ENCODE measurements at places on chromosomes 6 and 20.

DNA sequence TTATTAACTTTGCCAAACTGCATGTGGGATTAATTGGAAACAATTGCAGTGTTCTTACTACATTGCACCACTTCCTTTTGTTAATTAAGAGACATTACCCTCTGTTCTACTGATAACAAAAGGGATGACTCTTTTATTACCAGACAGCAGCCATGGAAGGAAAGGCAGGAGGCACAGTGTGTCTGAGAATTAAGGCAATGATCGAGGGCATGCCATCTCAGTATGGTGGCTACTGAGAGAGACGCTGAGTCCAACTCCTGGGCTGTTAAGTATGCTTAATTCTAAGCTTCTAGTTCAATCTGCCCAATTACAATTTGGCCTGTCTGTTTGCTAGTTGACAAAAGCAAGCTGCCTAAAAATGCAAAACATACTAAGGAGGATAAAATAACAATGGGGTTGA, 227.4 kb downstream of the PHACTR1 start:
- no peak for DNase-seq

DNA sequence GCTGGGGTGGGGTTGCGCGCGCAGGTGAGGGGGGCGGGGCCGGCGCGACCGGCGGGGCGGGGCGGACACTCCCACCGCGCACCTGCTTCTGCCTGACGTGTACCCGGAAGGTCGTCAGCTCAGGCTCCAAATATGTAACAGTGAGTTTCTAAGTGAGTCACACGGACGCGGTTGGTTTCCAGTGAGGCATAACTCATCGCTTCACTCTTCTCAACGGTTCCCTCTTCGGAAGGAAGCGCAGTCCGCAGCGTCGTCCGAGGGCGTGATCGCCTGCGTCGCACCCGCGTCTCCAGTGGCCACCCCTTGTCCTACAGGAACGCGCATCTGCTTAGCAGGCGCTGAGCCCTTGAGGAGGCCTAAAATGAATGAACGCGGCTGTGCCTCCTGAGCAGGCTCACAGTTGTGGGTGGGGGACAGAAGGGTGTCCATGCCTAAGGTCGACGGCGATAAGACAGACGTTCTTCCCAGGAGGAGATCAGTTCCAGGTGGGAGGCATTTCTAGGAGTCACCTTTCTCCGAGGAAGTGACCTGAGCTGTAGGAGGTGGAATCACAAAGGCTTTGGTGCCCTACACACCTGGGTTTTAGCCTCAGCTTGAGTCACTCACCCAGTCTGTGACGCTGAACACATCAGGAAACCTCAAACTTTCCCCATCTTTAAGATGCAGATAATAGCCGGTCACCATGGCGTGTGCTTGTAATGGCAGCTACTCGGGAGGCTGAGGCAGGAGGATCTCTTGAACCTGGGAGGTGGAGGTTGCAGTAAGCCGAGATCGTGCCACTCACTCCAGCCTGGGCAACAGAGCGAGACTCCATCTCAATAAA, 50.9 kb upstream of the EZR start:
- DNase-seq = peak; percentile 96

DNA sequence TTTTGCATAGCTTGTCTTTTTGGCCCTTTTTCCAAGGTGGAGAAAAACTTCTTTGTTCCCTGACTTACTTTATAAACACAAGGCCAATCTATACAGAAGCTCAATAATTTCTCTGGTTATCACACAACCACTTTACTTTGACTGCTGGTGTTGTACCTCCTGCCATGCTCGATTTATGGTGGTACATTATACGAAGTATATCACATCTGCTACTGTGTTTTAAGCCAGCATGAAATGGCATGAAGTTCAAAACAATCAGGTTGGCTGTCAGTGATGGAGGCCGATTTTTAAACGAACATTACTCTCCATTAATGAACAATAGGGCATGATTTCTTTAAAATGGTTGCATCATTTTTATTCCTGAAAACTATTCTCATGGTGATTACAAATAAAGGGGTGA, 21.0 kb upstream of the ATXN1 start:
- no peak for DNase-seq

DNA sequence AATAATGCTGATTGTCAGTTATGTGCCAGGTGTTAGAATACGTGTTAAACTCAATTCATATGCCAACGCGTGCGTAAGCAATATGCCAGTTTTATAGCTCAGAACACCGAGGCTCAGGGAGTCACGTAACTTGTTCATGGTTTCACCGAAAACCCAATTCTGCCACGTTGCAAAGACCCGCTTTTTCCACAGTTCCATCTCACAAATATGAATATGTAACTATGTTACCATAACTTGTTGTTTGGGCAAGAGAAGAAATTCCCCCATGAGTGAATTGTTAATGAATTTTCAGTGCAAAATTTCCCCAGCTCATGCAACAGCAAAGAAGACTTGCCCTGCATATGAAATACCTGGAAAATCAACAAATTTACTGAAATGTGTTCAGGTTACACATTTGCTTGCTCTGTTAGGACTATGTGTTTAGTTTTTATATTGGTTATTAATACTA, 30.1 kb downstream of the SF3B5 start:
- no peak for DNase-seq

DNA sequence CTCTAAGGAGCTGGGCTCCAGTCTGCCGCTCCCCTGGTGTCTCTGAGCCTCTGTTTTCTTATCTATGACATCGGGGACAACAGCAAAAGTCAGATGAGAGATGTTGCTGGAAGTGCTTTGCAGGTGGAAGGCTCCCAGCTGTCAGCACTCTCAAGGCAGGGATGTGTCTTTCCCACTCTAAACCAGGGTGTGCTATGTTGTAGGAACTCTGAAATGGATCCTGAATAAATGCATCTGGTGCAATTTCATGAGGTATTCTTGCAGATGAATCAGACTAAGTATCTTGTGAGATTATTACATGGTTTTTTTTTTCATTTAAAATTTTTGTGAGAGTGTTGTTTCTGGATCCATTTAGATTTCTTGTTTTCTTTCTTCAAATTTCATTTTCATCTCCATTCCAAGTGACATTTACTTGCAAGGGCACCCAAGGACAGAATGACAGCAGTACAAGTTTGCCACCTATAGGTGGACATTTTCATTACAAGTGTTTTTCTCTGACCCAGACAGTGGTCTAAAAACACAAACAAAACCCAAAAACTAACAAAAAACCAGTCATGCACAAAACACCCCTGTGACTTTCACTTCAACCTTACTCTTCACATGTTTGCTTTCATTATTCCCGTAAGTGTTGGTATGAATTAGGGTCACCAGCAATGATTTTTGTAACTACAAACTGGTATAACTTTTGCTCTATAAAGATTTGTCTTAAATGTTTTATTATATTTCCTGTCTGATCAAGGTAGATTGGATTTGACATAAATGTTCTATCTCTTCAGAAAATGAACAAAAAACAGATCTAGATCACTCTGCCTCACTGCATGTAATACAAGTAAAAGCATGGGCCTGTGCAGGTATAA, 14.7 kb upstream of the SIM1 start:
- peak; percentile 65 for DNase-seq

GRCh38 chr6:36523936-36524499, 23.3 kb downstream of the STK38 start:
- DNase-seq = no peak

DNA sequence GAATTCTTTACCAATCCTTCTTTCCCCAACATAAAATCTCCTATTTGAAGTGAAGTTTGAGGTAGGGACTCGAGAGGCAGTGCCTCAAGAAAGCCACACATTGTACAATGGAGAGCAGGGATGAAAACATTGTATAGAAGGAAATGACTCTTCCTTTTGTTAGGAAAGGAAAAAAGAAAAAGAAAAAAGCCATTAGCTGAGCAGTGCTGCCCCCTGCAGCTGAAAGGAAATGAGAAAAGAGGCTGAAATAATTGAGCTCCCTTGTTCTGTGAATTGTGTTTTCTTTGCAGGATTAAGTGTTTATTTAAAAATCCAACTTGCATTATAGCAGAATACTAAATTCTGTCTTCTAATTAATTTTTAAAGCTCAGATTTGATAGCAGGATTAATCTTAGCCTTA, 162.9 kb upstream of the SASH1 start:
- DNase-seq = peak; percentile 53

DNA sequence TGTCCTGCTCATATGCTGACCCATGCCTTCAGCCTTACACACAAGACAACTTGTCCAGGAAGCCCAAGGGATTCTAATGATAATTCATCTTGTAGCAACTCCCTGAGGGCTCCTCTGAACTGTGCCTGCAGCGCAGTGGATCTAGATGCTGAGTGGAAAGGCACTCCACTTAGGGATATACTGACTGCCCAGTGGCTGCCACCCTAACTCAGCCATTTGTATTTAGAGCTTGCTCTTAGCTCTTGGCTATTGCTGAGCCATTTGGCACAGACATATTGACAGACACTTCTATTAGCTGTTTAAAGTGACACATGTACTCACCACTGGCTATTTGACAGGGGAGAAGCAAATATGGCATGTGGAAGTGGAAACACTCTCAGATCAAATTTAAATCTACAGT, 278.3 kb upstream of the SGK1 start:
- no peak for DNase-seq

GRCh38 chr20:6693178-6693807, 74.2 kb upstream of the BMP2 start:
- DNase-seq = no peak

- no peak for DNase-seq
These were observed 148.5 kb downstream of the KIF6 start for GRCh38 chr6:39576556-39577303.

DNA sequence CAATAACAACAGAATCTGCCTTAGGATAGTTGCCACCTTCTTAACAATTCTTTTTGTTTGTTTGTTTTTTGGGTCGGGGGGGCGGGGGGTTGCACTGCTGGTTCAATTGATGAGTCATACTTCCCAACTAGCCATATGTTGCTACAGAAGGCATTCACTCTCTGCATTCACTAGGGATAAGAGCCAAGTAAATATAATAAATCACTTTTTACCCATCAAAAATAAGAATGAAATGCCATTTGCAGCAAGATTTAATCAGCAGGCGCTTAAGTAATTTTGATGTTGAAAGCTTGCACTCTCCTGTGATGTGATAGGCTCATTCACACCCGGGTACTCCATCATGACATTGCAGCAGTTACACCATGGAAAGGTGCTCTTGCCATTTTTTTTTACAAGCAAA, 209.8 kb downstream of the HIVEP2 start:
- DNase-seq = peak; percentile 31

- no peak for DNase-seq
These were observed 151.7 kb upstream of the DST start for GRCh38 chr6:56794421-56794820.

- DNase-seq = no peak
These were observed 384.9 kb downstream of the MAFB start for GRCh38 chr20:40304119-40304613.

GRCh38 chr20:14829906-14830305, 492.5 kb upstream of the FLRT3 start:
- no peak for DNase-seq

DNA sequence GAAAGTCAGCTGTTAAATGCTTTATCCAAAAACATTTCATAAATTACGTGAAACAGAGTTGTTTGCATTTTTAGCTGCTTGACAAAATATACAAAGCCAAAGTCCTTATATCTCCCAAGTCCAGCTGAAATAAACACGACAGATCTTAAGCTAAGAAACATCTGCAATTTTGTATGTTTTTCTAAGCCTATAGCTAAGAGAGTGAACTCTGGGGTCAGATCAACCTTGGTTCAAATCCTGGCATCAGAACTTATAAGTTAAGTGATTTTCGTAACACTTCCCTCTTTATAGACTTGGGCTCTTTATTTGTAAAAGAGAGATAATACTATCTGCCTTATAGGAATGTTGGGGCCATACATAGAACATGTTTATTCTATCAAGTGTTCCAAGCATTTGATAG, 176.7 kb downstream of the PTPRK start:
- no peak for DNase-seq

DNA sequence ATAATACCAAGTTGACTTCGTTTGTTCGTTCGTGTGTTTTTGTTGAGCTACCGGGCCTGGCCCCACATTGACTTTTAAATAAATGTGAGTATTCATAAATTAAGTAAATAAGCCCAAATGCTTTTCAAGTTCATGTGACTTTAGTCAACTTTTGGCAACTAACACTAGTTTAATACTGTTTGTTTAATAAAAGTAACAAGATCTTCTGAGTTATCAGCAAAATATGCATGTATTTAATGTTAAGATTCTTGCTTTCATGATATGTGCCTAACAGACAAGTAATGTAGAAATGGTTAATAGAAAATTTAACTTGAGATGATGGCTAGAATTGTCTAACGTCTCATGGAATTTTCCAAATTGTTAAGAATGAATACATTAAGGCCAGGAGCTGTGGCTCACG, 38.7 kb upstream of the ECI2 start:
- DNase-seq = no peak

DNA sequence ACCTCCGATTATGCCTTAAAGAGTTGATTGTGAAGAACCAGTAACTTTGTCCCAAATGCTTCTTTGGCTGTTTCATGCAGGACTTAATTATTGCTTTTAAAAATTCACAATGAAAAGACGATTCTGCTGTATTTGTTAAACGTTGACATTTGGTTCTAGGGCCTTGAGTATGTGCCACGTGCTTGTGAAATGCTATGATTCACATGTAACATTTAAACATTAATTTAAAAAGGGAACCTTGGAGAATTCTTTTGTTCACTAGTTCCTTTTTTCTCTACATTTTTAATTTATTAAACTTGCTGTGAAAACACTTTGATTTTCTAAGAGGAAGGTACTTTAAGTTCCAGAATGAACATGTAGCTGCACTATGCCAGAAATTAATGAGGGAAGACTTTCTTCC, 9.5 kb downstream of the GZF1 start:
- no peak for DNase-seq

DNA sequence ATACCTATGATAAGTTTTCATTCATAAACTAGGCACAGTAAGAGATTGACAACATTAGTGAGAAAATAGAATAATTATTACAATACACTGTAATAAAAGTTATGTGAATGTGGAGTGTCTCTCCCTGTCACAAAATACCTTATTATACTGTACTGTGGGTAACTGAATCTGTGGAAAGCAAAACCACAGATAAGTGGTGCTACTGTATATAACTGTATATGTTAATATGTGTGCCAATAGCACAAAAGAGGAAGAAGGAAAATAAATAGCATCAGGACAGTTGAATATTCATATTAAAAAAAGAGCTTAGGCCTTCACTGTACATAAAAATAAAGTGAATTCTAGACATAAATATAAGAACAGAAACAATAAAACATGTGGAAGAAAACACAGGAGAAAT, 243.5 kb downstream of the CDKAL1 start:
- no peak for DNase-seq

GRCh38 chr6:117513778-117514365, 31.4 kb downstream of the DCBLD1 start:
- no peak for DNase-seq

- DNase-seq = no peak
These were observed 79.3 kb downstream of the AHI1 start for GRCh38 chr6:135418040-135418760.

- no peak for DNase-seq
These were observed 7.3 kb downstream of the GZF1 start for GRCh38 chr20:23369072-23369823.

- DNase-seq = peak; percentile 8
These were observed 422.6 kb upstream of the MMS22L start for GRCh38 chr6:97705568-97705967.

All from HT-29 (cell line).